ENCODE measurements at places on chromosomes 13 and 19.

- DNase-seq = no peak
These were observed 328 bp downstream of the CYP4F12 start for GRCh38 chr19:15673176-15673654.

GRCh38 chr19:18021121-18021755 lies 13.3 kb downstream of the ARRDC2 start:
- DNase-seq = no peak

DNA sequence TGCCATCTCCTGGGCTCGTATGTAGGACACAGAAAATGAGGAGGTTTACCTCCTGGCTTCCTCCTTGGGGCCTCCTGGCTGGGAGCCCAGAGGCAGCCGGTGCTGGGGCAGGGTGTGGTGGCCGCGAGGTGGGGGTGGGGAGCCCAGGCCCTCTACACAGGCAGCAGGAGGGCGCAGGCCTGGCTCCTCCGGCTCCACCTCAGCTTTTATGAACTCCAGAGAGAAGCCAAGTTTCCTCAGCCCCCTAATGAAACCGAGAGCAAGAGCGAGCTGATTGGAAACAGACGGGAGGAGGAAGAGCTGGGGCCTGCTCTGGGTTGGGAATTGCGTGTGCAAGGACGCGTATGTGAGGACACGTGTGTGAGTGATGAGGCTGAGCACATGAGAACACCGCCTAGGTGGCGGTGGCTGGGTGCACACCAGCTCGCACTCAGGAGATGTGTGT lies 23.1 kb downstream of the LYL1 start:
- DNase-seq = no peak

GRCh38 chr19:9531933-9532332 lies 6.5 kb downstream of the ZNF426 start:
- DNase-seq = no peak

DNA sequence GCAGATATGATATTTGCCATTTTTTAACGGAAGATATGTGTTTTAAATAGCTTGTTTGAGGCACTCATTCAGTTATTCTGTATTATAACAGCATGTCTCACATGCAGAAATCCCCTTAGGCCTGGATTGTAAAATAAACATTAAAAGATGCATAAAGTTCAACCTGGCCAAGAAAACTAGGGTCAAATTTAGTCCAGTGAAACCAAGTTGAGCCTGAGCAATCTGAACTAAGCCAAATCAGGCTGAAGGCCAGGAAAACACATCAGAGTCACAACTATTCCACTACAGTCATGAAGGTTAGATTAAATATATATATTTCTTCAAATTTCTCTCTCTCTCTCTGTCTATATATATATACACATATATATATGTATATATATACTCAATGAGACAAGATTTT lies 504.8 kb downstream of the SLITRK1 start:
- DNase-seq = no peak

Measured in stimulated activated CD4-positive, alpha-beta T cell treated with anti-CD3 and anti-CD28 coated beads, Interleukin-1b, Interleukin-23, amount 100 ng/mL, for 1 hour (primary cell).